ENCODE measurements at places on chromosomes 6 and 20. TPM values are rescaled to one million over a fixed set of nuclear protein-coding genes. Genes with fewer than 3 reads are reported as not detected.

C6orf132 gene
- 1.3 TPM for total RNA-seq

GPR6 gene
- not detected for total RNA-seq

KCNQ2 gene
- 0.86 TPM for total RNA-seq

C6orf141 gene
- total RNA-seq: 0.38 TPM

- no peak for DNase-seq
These were observed 574 bp downstream of the RPS12 start for GRCh38 chr6:132814716-132815570.

DNA sequence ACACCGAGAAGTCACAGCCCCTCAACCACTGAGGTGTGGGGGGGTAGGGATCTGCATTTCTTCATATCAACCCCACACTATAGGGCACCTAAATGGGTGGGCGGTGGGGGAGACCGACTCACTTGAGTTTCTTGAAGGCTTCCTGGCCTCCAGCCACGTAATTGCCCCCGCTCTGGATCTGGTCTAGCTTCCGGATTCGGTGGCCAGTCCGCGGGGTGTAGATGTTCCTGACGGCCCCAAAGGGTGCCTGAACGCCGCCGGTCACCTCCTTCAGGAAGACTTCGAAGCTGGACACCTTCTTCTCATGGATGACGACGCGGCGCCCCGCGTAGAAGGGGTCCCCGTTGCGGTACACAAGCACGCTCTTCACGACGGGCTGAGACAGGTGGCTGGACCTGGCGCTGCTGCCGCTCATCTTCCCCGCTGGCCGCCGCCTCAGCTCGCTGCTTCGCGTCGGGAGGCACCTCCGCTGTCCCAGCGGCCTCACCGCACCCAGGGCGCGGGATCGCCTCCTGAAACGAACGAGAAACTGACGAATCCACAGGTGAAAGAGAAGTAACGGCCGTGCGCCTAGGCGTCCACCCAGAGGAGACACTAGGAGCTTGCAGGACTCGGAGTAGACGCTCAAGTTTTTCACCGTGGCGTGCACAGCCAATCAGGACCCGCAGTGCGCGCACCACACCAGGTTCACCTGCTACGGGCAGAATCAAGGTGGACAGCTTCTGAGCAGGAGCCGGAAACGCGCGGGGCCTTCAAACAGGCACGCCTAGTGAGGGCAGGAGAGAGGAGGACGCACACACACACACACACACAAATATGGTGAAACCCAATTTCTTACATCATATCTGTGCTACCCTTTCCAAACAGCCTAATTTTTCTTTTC lies at the start of gene DCDC2:
DCDC2 (minus strand) TSS at position 724 of the 883 bp plus-strand sequence; CDS start at position 415, 309 bp downstream.
- no peak for DNase-seq

GRCh38 chr20:1382670-1383069 lies 10.2 kb downstream of the FKBP1A start:
- DNase-seq: no peak

DNA sequence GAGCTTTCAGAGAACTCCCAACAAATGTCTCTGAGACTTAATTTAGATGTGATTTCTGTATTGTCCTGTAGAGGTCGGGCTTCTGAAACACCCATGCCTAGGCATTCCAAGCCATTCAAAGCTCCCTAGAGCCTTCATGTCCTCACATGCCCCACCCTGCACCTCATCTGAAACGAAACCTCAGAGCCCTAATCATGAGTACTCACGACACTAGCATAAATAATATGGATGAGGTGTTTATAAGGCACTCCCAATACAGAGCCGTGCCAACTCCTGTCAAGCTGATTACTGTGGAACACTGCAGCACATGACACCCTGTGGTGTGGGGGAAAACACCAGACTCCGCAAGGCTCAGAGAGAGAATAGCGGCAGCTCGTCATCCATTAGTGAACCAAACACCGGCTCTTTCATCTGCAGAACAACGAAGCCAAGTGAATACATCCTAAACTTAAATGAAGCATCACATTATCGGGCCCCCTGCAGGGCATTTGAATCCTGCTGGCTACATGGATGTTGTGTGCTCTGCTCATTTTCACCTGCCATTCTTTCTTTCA lies 83.8 kb downstream of the FNDC1 start:
- DNase-seq: no peak

GRCh38 chr6:34958734-34959133 lies 69.7 kb downstream of the ANKS1A start:
- DNase-seq: no peak

GRCh38 chr6:352896-353470 lies 38.6 kb upstream of the IRF4 start:
- no peak for DNase-seq

DNA sequence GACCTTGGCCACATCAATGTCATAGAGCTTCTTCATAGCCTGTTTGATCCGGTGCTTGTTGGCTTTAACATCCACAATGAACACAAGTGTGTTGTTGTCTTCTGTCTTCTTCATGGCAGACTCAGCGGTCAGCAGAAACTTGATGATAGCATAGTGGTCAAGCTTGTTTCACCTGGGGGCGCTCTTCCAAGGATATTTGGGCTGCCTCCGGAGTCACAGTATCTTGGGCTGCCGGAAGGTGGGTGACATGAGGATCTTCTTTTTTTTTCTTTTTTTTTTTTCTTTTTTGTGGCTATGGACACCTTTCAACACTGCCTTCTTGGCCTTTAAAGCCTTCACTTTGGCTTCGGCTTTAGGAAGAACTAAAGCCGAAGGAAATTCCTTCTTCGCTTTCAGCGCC lies 244.6 kb downstream of the GJA1 start:
- no peak for DNase-seq

GRCh38 chr6:88062376-88062775 lies 14.7 kb downstream of the SPACA1 start:
- no peak for DNase-seq

Measured in cardiac septum (tissue), 1 donor.